A673 (cell line): ENCODE measurements at places on chromosomes 2 and 18. TPM values are rescaled to one million over a fixed set of nuclear protein-coding genes. Genes with fewer than 3 reads are reported as not detected.
A peak's percentile ranks its signal among the peaks of the same experiment; 100 is the strongest.

DNA sequence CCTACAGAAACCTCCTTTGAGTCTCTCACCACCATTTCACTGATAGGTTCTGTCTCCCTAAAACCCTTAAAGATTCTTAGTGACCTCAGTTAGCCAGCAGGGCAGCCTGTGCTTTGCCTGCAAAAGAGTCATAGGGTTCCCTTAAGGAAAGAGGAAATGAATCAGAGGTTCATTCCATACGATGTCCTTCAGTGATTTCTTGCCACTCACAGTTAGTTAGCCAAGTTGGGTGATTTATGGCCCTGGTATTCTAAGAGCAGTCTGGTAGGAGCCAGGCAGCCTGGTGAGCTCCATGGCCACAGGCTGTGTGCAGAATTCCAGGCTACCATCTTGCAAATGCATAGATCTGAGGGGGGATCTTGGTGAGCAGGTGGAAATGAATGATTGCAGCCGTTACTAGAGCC is 18.7 kb upstream of the CCBE1 start:
- H3K4me3 ChIP-seq = no peak overlapping the region
- no peak overlapping the region for H3K27ac ChIP-seq
- H3K36me3 ChIP-seq = no peaks in the 10 kb centered on the region
- peaks cover 22% of the 10 kb centered on the region for H3K27me3 ChIP-seq

- no peaks in the 10 kb centered on the region for H3K4me1 ChIP-seq
- no peak overlapping the region for H3K27ac ChIP-seq
- H3K27me3 ChIP-seq = no peaks in the 10 kb centered on the region
- H3K4me3 ChIP-seq = no peak overlapping the region
These were observed 1231.6 kb upstream of the DDX18 start for GRCh38 chr2:116582850-116583249.

- no peak for DNase-seq
- H3K36me3 ChIP-seq = peaks cover 38% of the 10 kb centered on the region
- no peak overlapping the region for H3K4me3 ChIP-seq
- H3K27me3 ChIP-seq = no peaks in the 10 kb centered on the region
- H3K4me1 ChIP-seq = no peaks in the 10 kb centered on the region
- H3K27ac ChIP-seq = no peak overlapping the region
These were observed 38.0 kb upstream of the SMCHD1 start for GRCh38 chr18:2617401-2617998.

GRCh38 chr18:31273812-31274527 is 44.0 kb upstream of the DSG1 start:
- no peak overlapping the region for H3K4me3 ChIP-seq
- peaks cover 17% of the 10 kb centered on the region for H3K27me3 ChIP-seq
- no peak overlapping the region for H3K27ac ChIP-seq
- no peaks in the 10 kb centered on the region for H3K36me3 ChIP-seq
- DNase-seq = no peak
- H3K4me1 ChIP-seq = no peaks in the 10 kb centered on the region

GRCh38 chr2:31331156-31331555 is 83.4 kb downstream of the XDH start:
- no peaks in the 10 kb centered on the region for H3K36me3 ChIP-seq
- no peak overlapping the region for H3K27ac ChIP-seq
- no peaks in the 10 kb centered on the region for H3K4me1 ChIP-seq
- no peak for DNase-seq
- H3K27me3 ChIP-seq = no peaks in the 10 kb centered on the region

DNA sequence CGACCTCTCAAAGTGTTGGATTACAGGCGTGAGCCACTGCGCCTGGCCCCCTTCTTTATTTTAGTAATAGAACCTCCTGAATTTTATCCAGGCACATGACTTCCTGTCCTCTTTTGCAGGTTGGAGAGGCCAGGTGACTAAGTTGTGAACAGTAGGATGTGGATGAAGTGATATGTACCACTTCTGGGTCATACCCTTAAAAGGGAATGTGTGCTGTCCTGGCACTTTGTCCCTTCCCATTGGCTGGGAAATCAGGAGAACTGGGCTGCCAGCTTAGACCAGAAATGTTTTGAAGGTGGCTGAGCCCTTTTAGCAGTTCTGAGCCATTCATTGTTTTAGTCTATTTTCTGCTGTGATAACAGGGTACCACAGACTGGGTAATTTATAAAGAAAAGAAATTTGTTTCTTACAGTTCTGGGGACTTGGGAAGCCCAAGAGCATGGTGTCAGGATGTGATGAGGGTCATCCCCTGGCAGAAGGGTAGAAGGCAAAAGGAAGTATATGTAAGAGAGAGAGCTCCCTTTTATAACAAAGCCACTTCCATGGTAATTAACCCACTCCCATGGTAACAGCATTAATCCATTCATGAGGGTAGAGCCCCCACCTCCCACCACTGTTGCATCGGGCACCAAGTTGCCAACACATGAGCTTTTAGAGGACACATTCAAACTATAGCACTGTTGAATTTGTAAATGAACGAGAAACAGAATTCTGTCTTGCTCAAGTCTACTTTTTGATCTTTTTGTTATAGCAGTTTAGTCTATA is 79.1 kb downstream of the TTC27 start:
- no peak overlapping the region for H3K4me3 ChIP-seq
- DNase-seq = no peak
- H3K27me3 ChIP-seq = no peaks in the 10 kb centered on the region
- H3K27ac ChIP-seq = no peak overlapping the region
- H3K4me1 ChIP-seq = peaks cover 14% of the 10 kb centered on the region
- H3K36me3 ChIP-seq = no peaks in the 10 kb centered on the region

GRCh38 chr2:4931721-4932365 is 760.3 kb upstream of the SOX11 start:
- H3K27me3 ChIP-seq = no peaks in the 10 kb centered on the region
- H3K36me3 ChIP-seq = no peaks in the 10 kb centered on the region
- no peak for DNase-seq
- no peak overlapping the region for H3K4me3 ChIP-seq
- H3K4me1 ChIP-seq = no peaks in the 10 kb centered on the region
- no peak overlapping the region for H3K27ac ChIP-seq

DNA sequence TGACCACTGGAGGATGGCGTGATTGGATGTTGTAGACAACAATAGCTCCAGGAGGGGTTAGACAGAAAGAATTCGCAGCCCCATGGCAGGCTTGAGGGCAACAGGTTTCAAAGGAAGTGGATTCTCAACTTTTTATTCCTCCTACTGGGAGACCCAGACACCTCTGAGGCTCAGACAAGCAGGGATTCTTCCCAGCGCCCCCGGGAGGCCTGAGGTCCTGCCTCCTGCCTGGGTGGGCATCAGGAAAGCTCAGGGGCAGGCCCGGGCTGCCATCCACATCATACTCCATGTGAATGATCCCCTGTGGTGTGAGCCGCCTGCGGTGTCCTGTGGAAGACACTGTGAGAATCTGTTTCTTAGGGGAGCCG is 203.5 kb downstream of the CYP26B1 start:
- H3K4me1 ChIP-seq = peaks cover 15% of the 10 kb centered on the region
- H3K4me3 ChIP-seq = no peak overlapping the region
- no peak overlapping the region for H3K27ac ChIP-seq
- H3K36me3 ChIP-seq = no peaks in the 10 kb centered on the region
- H3K27me3 ChIP-seq = no peaks in the 10 kb centered on the region

DNA sequence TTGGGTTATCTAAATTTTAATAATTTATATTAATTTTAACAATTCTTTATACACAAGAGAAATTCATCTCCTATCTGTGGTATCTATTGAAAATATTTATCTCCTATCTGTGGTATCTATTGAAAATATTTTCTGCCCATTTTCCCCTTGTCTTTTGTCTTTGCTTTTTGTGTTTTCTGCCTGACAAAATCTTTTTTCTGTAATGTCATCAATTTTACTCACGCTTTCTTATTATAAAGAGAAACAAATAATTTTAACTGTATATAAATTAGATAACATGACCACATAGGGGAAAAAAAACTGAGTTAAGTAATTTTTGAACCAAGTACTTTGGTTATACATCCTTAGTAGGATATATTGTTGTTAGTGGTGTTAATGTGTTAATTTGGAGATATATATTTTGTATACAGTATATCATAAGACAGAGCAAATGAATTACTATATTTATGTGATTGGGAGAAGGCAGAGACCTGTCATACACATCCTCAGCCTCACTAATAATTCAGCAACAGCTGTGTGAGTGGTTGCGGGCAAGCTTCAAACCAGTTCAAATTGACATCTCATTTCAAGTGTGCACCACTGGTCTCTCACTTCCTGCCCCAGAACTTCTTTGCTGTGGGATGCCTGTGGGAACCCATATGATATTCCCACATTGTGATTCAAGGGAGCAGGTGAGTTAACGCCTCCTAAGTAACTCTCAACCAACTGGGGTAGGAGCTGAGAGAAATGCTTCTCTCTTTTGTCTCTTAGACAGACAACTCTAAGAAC is 292.4 kb downstream of the SP3 start:
- H3K4me1 ChIP-seq = no peaks in the 10 kb centered on the region
- no peaks in the 10 kb centered on the region for H3K36me3 ChIP-seq
- peaks cover 5% of the 10 kb centered on the region for H3K27me3 ChIP-seq
- no peak for DNase-seq
- no peak overlapping the region for H3K4me3 ChIP-seq
- H3K27ac ChIP-seq = no peak overlapping the region

DNA sequence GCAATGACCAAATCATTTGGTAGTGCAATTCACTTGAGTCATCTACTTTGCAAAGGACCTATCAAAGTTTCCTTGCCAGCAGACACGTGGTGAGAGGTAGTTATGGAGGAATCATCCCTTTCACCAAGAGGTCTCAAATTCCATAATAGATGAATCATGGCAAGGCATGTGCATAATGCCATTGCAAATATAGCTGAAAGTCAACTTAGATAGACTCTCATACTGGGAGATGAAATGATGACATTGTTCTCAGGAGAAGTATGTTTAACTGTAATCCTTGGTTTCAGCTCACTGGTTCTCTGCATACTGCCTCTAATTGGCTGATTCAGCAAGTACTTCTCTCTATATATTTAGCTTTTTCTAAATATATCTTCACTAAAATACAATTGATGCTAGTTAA is 57.2 kb downstream of the CALCRL start:
- peak; percentile 49 for DNase-seq
- H3K27me3 ChIP-seq = no peaks in the 10 kb centered on the region
- no peaks in the 10 kb centered on the region for H3K4me1 ChIP-seq
- H3K27ac ChIP-seq = no peak overlapping the region

GRCh38 chr18:53380063-53380639 is 844.3 kb downstream of the MBD2 start:
- no peaks in the 10 kb centered on the region for H3K36me3 ChIP-seq
- no peak overlapping the region for H3K27ac ChIP-seq
- peaks cover 7% of the 10 kb centered on the region for H3K4me1 ChIP-seq
- H3K27me3 ChIP-seq = no peaks in the 10 kb centered on the region
- no peak overlapping the region for H3K4me3 ChIP-seq

Gene GAD1
- total RNA-seq = 0.70 and 1.1 TPM in 2 replicates
